Hindlimb muscle (tissue), 1 donor: ENCODE measurements at places on chromosomes 12 and 14. TPM values are rescaled to one million over a fixed set of nuclear protein-coding genes. Genes with fewer than 3 reads are reported as not detected.

Gene AKAP3
- polyA plus RNA-seq: 1.0 TPM

Gene GLIPR1L2
- polyA plus RNA-seq: 1.0 TPM

Gene ERG28
- polyA plus RNA-seq: 10.1 TPM

Gene RGS6
- polyA plus RNA-seq: 7.6 TPM

Gene EVL
- 67.6 TPM for polyA plus RNA-seq

Gene KRT74
- not detected for polyA plus RNA-seq
